CD4-positive, alpha-beta memory T cell (primary cell): ENCODE measurements at places on chromosomes 4 and X.

- DNase-seq: no peak
Observed at GRCh38 chr4:113109106-113109718, 59.8 kb downstream of the ANK2 start.

GRCh38 chrX:21639775-21640174, 18.4 kb downstream of the KLHL34 start:
- no peak for DNase-seq

GRCh38 chrX:17511556-17511955, 136.6 kb downstream of the NHS start:
- DNase-seq: no peak

- no peak for DNase-seq
Observed at GRCh38 chr4:38856046-38856445, 571 bp downstream of the TLR6 start.

DNA sequence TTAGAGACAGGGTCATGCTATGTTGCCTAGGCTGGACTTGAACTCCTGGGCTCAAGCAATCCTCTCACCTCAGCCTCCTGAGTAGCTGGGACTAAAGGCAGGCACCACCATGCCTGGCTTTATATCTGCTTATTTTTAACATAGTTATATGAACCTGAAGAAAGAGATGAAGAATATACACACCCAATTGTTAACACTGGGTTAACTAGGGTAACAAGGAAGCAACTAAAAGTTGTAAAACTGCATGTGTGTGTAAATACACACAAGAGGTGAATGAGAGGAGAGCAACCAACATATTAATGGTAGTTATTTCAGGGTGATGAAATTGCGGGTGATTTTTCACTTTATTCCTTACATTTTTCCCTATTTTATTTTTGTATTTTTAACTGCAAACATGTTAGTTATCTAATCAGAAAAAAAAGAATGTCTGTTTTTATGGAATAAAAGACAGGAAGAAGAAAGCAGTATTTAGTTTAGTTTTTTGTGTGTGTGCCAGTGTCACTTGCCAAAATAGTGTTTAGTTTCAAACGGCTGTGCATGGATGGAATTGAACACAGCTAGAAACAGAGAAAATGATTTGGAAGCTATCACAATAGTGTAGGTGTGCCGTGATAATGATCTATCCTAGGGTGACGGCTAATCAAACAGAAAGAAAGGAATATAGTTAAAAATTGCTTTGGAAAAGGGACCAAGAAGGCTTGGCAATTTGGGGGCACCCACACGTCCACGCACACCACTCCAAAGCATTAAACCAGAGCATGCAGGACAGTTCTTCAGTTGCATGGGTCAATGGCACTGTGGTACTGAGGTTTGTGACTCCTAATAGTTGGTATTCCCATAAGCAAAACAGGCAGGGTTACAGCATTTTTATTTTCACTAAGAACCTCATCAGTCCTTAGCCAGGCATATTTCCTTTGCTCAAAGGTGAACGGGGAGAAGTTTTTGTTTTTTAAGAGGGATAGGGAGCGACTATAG, 89.1 kb upstream of the KLHL13 start:
- DNase-seq: no peak

GRCh38 chr4:146401274-146401673, 120.5 kb downstream of the SLC10A7 start:
- no peak for DNase-seq

- no peak for DNase-seq
Observed at GRCh38 chrX:110173192-110174175, 144.4 kb downstream of the AMMECR1 start.

GRCh38 chrX:149570668-149571067, 16.6 kb downstream of the MAGEA9B start:
- no peak for DNase-seq

DNA sequence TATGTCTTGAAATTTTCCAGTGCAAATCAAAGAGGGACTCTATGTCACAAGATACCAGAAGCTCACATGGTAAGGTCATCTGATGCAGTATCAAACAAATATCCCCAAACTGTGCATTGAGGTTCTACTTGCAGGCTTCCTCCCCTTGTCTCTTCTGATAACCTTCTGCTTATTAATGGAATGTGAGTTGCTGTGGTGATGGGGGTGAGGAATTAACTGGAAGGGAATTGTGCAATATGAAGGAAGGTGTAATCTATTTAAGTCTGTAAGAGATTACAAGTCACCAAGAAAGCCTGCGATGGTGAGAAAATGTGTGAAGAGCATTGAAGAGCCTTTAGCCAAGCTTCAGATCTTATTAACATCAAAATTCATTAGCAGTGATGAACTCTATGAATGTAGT, 15.4 kb upstream of the MAGED1 start:
- no peak for DNase-seq

DNA sequence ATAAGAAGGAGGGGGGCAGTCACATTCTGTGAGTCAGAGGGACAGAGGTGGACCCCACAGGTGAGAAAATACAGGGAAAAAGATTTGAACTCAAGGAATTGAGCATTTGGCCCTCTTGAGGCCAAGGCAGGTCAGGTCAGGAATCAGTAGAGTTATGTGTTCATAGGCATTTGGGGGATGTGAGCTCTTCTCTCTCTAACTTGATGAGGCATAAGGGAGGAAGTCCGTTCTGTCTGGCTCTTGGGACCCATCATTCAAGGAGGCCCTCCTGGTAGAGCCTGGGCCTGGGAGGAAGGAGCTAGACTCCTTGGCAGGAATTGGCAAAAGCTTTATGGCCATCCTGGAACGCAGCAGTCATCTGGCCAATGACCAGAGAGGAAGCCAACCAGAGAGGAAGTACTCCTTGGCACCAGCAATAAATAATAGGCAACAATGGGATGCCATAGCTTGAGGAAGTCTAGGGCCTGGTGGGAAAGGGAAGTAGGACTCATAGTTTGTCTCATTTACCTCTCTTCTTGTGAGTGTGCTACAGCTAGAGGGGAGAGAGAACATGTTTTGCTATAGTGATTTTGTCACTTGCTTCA, 53.0 kb downstream of the MSN start:
- no peak for DNase-seq

DNA sequence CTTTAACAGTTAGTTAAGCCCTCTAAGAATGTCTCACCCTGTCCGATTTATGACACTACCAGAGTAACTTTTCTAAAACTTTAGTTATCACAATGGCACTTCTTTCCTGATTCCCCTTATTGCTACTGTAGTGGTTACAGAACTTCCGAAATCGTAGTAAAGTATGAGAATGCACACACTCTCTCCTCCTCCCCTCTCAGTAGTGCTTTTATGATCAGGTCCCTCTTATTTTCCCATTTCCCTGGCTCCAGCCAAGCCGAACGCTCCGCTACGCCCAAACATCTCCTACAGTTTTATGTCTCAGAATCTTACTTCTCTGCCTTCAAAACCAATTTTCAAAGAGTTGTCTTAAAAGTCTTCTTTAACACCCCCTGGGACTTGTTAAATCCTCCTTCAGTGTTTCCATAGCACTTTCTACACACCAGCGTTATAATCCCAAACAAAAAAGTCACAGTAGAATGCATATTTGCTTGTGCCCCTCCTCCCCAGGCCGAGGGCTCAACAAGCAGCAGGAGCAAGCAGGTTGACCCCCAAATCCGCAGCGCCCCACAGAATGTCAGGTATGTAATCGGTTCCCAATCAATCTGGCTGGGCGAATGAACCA, 671 bp downstream of the HPF1 start:
- DNase-seq: no peak

- no peak for DNase-seq
Observed at GRCh38 chr4:119526786-119527550, 101.6 kb downstream of the PDE5A start.

GRCh38 chr4:133537780-133538281, 388.7 kb downstream of the PCDH10 start:
- DNase-seq: no peak

- DNase-seq: no peak
Observed at GRCh38 chrX:107599450-107599861, 28.9 kb upstream of the PRPS1 start.

GRCh38 chr4:110364911-110365520, 110.9 kb upstream of the ENPEP start:
- no peak for DNase-seq

DNA sequence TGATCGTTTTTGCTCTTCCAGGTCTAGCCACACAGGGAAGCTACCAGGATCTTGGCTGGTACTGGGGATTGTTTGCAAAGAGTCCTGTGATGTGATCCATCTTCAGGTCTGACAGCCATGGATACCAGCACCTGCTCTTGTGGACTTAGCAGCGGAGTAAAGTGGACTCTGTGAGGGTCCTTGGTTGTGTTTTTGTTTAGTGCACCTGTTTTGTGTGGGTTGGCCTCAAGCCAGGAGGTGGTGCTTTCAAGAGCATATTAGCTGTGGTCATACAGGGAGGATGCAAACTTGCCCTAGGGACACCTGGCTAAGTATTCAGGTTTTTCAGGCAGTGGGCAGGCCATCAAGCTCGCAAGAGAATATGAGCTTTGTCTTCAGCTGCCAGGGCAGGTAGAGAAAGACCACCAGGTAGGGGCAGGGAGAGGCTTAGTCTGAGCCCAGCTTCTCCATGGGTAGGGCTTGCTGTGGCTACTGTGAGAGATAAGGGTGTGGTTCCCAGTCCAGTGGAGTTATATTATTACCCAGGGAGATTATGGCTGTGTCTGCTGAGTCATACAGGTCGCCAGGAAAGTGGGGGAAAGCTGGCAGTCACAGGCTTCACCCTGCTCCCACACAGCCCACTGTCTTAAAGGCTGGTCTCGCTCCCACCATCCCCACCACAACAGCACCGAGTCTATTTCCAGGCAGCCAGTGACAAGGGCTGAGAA, 293.7 kb downstream of the PCDH18 start:
- no peak for DNase-seq

- DNase-seq: no peak
Observed at GRCh38 chr4:122879001-122879400, 43.4 kb downstream of the NUDT6 start.

GRCh38 chr4:137967480-137968190, 274.5 kb downstream of the SLC7A11 start:
- no peak for DNase-seq

DNA sequence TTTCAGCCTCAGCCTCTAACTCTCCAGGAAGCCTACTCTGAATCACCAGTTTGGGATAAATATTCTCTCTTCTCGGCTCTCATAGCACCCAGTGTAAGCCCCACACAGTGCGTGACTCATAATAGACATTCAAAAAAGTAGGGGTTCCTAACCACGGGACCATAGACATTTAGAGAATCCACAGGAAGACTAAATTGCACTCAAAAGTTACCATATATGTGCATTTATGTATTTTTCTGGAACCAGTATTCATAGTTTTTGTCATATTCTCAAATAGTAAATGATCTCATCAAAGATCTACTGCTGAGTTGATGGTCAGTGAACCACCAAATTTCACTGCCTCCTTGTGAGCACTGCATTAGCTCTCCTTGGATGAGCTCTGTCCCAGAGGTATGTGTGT, 625.7 kb downstream of the SMARCA1 start:
- DNase-seq: no peak

DNA sequence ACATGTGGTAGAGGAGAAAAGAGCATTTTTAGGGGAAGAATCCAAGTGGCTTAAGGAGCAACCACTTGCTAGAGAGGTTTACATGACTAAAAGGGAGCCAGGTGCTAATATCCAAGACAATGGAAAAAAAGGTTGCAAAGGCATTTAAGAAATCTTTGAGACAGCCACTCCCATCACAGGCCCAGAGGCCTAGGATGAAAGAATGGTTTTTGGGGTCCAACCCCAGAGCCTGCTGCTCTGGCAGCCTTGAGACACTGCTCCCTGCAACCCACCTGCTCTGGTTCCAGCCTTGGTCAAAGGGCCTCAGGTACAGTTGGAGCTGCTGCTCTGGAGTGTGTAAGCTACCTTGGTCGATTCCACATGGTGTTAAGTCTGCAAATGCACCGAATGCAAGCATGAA, 84.1 kb upstream of the FREM3 start:
- DNase-seq: no peak

- DNase-seq: no peak
Observed at GRCh38 chr4:156084373-156084772, 130.7 kb upstream of the CTSO start.

DNA sequence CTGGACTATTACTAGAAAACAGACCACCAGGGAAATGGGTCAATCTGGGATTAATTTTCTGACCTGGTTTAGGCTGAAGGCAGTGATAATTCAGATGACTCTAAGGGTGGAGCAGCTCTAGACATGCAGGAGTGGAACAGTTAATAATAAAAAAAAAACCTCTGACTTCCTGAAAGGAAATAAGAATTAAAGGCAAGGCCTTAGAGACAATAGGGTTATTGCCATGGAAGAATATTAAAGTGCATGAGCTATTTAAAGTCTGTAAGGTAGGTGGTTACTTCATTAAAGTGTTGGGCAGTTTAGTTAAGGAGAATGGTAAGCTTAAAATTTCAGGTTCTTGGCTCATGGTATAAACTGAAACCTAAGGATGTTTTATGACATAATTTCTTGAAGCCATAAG, 14.6 kb upstream of the ADH5 start:
- DNase-seq: no peak

DNA sequence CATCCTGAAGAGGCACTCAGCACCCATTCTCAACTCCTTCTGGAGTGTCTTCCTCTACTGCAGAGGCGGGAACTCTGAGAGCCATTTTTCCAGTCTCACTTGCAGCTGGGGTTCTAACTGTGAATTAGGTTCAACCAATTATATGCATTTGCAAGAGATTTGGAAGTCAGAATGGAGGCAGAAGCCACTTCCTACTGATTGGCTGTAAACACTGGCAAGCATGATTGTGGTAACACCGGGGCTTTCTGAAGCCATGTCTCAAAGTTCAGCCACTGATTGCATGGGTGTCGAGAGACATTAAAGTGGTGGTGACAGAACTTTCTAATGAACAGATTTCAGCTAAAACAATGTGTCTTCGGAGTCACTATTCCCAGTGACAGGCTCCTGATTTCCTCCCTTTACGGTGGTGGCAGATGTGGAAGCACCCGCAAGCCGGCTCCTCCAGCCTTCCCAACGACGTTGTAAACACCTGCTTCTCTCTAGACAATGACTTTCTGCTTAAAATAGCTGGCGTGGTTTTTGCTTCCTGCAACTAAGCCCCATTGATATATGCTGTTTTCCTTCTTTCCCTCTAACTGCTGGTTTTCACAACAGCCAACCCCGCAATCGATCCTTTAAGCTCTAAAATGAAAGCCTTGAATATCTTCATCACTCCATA, 92.0 kb downstream of the IRF2 start:
- DNase-seq: no peak

DNA sequence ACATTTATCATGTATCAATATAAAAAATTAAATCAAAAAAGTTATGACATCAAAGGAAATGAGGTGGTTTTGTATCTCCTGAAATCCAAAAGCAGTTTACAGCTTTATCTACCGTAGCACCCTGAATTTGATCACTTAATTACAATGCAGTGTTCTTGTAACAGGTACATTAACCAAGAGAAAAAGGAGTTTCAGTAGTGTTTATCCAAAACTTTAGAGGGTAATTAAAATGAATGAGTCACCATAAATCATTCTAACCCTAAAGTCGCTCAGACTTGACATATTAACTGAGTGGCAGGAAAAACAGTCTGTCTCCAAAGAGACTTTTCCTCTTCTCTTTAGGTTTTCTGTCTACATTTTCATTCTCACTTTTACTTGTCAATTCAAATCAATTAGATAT, 907.6 kb upstream of the EPHA5 start:
- no peak for DNase-seq
